ENCODE measurements at places on chromosomes 12 and 14.

- DNase-seq: no peak
These were observed 16.0 kb downstream of the LRRK2 start for GRCh38 chr12:40240779-40241178.

- no peak for DNase-seq
These were observed 10.2 kb upstream of the TCP11L2 start for GRCh38 chr12:106292339-106292738.

GRCh38 chr12:52156757-52157565 lies 34.9 kb downstream of the KRT80 start:
- peak; percentile 64 for DNase-seq

GRCh38 chr14:43735932-43736331 lies 771.2 kb downstream of the FSCB start:
- DNase-seq: no peak

DNA sequence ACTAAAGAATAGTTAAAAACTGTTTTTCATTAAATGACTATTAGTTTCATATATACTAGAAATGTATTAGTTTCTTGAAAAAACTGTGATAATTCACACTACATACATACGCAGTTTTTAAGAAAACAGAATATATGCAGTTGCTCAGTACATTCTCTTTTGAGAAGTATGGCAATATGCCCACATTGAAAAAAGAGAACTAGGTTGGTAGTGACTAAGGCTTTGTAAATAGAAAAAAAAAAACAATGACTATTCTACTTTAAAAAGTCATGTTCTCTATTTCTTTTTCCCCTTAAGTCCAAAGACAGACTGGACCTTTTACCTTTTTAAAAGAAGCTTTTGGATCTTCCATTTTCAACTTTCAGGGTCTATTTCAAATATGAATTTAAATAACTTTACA lies 25.0 kb downstream of the SNX6 start:
- DNase-seq: no peak

GRCh38 chr12:6092784-6093722 lies 31.4 kb downstream of the VWF start:
- DNase-seq: no peak

- DNase-seq: no peak
These were observed 5.5 kb downstream of the CYP46A1 start for GRCh38 chr14:99689266-99690236.

DNA sequence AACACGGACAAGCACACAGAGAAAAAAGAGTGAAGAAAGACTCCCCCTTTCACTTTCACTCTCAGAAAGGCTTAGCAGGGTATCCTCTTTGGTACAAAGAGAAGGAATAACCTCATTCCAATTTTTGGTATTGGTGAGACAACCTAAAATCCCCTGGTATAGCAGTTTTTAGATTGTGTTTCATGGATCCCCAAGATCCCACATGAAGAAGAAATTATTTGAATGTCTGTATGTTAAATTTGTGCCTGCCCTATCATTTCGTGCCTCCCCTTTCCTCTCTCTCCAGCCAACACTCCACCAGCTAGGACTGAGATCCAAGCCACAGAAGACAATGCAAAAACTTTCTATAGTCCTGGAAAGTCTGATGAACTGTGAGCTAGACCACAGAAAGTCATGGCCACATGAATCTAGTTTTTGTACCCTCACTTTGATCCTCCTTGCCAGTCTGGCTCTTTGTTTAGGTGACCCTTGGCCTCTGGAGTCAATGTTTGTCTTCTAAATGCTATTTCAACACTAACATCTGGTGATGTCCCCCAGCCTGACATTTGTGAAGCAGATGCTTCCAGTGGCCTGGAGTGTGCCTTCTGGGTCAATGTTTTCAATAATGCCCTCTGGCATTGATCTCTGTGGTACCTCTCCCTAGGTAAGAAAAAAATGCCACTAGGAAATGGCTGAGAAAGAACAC lies 181.9 kb upstream of the BMP4 start:
- no peak for DNase-seq

- DNase-seq: no peak
These were observed 8.9 kb downstream of the BICD1 start for GRCh38 chr12:32115404-32116104.

GRCh38 chr12:14284184-14284722 lies 81.2 kb upstream of the ATF7IP start:
- DNase-seq: peak; percentile 66

- no peak for DNase-seq
These were observed 328.0 kb upstream of the ATP2B1 start for GRCh38 chr12:90036637-90037036.

DNA sequence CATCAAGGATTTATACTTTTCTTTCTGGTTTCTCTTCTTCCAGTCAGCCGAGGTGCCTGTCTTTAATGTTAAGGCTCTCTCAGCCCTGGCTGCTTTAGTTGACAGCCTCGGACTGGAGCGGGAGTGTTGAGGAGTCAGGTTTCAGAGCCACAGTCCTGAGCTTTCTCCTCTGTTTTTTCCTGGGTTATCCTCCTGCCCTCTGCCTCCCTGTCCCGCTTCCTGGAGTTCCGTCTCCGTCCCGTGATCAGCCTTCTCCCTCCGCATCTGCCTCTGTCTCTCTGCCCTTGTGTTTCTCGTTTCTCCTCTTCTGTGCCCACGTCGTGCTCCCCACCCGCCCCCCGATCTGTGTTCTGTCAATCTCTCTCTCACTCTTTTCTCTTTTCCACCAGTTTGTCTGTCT lies 33.0 kb downstream of the IQSEC3 start:
- no peak for DNase-seq

DNA sequence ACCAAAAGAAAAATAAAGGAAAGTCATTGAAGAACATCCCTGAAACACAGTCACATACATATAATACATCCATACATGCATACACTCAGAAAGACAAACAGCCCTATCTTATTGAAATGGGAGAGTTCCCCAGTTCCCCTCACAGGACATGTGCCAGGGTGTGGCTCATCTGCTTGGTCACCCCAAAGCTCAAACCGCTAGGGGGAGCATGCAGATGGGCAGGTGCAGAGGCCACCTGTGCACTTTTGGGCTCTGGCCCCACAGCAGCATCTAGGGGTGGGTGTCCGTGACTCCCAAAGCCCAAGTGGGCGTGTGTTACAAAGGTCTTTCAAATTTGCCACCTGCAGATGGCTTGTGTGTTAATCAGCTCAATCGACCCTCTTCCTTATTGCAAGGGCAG lies 75.2 kb downstream of the CMAS start:
- no peak for DNase-seq

DNA sequence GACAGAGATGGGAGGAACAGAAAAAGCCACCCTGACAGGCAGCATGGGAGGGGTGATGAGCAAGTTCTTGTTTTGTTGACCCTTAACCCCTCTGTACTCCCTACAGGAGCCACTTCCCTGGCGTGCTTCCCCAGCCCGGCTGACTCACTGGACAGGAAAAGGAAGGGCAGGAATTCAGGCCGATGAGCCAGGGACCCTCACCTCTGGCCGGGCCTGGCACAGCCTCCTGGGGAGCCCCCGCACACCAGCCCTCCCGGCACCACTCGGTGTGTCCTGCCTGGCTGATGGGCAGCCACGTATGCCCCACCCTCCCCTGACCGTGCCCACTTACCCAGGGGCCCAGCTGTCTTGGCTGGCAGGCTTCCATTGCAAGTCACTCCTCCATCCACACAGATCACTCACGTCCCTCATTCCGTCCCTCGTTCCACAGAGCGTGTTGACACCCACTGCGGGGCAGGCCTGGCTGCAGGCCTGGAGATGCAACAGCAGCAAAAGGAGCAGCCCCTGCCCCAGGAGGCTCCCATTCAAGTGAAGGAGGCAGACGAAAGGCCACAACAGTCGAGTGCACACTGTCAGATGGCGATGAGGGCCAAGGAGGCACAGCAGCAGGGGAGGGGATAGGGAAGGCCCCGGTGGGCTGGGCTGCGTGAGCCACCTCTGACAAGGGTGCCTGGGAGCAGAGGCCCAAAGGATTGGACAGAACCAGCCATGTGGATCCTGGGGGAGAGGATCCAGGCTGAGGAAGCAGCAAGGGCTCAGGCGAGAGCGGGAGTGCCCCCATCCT lies 19.7 kb upstream of the CD9 start:
- no peak for DNase-seq

- no peak for DNase-seq
These were observed 4.8 kb upstream of the HVCN1 start for GRCh38 chr12:110693731-110694130.

DNA sequence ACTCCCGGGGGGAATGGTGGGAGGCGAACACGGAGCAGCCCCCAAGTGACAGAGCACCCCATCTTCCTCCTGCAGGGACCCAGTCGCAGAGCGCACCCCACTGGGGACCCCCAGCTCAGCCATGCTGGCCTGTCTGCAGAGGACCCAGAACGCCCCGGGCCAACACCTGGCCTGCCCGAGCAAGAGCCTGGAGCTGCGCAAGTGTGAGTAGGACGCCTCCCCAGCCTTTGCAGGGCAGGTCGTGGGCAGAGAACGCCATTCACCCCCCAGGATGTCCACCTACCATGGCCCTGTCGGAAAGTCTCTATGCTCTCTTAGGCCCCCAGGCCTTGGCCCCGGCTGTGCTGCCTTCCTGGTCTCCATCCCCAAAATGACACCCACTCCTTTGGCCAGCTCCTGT lies 30.4 kb downstream of the FAM222A start:
- no peak for DNase-seq

DNA sequence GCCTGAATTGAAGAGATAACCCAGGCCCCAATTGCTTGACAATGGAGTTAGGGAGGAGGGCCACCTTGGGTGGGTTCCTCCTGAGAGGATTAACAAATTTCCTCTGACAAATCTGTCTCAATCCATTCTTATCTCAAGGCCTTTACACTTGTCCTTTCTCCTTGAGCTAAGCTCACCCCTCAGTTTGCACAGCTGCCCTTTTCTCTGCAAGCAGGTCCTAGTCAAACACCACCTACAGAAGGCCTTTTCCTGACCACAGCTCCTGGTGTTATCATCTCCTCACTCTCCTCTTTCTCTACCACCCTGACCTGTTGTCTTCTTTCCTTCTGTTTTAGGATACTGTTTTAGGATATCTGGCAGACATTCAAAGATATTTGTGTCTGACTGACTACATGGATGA lies 26.4 kb upstream of the GSC start:
- DNase-seq: no peak

DNA sequence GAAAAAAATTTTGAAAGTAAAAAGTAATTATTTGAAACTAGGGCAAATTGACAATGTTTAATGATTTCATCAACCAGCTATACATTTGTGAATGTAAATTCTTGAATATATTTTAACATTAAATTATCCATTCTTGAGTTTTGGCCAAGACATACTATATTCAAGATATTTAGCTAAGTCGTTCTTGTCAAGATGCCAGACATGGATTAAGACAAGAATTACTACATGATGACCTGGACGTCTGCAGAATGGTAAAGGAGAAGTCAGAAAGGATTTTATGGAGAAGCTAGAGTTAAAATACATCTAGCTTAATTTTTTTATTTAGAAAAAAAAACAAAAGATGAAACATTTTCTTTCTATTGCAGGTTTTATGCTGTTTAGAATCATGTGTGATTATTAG lies 255.8 kb downstream of the TMTC2 start:
- no peak for DNase-seq

DNA sequence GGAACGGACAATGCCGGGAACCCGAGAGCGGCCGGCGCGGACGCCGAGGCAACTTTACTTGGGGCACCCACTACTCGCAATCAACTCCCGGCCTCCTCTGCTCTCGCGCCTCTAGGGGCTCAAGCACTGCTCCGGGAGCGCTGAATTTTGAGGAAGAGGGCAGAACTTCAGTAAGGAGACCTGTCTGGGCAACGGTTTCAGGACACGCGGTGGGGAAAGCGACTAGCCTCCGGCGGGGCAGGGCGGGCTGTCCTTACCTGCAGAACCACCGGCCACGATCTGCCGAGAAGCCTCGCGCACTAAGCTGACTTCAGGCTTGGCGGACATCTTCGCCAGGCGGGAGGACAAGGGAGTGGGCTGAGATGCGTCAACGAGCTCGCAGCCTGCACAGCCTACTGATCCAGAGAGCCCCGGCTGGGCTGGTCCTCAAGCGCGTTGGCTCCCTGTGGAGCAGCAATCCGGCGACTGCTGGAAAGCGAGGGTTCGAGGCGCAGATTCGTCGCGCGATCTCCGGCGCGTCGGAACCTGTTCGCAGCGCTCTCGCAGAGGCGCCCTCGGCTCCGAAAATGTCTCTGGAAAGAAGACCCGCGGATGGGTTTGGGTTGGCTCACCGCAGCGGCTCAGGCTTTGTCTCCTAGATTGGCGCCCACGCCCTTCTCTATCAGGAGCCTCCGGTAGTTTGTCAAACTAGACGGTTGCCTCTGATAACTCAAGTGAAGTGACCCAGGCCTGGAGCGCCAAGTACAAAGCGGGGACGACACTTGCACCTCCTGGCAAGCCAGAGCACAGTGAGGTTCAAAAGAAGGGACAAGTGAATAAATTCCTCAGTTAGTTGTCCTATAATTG lies at the start of gene SLC25A21:
SLC25A21 (minus strand) TSS at position 583 of the 846 bp plus-strand sequence.
- peak; percentile 62 for DNase-seq

GRCh38 chr14:36684946-36685345 lies 23.3 kb downstream of the PAX9 start:
- no peak for DNase-seq

DNA sequence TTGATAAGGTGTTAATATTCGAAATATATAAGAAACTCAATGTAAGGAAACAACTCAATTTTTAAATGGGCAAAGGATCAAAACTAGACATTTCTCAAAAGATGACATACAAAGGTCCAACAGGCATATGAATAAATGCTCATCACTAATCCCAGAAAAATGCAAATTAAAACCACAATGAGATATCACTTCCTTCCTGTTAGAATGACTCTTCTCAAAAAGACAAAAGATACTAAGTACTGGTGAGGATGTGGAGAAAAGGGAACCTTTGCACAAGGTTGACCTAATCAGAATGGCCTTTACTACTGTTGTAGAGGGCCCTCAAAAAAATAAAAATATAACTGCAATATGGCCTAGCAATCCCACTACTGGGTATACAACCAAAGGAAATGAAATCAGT lies 383.4 kb downstream of the KCNH5 start:
- no peak for DNase-seq

DNA sequence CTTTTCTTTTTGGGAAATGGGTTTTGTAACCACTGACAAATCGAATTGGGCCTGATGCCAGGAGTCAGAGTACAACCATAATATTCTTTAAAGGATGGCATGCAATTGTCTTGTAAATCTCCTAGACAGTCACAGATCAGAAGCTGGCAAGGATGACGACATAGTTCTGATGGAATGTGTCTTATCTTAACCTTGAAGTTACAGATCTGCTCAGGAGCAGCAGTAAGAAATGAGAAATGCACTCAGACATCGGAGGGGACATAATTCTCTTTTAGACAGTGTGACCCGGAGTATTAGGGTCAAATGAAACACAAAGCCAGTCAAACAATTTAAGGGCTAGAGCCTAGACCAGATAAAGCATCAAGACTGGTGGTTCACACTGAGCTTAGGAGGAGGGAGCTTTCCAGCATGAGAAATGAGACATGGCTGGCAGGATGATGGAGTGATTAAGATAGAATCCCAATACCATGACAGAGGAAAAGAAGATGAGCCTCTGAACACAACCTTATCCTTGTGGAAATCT lies 17.5 kb downstream of the CBX5 start:
- no peak for DNase-seq

- DNase-seq: no peak
These were observed 1.2 kb upstream of the GLIPR1L2 start for GRCh38 chr12:75389706-75390105.

GRCh38 chr12:31984806-31985591 lies 25.8 kb downstream of the RESF1 start:
- DNase-seq: no peak

GRCh38 chr12:14563046-14563445 lies 4.6 kb downstream of the PLBD1 start:
- DNase-seq: no peak

All from urinary bladder (tissue), 4 donors.